ENCODE measurements at places on chromosomes 16 and 17.

DNA sequence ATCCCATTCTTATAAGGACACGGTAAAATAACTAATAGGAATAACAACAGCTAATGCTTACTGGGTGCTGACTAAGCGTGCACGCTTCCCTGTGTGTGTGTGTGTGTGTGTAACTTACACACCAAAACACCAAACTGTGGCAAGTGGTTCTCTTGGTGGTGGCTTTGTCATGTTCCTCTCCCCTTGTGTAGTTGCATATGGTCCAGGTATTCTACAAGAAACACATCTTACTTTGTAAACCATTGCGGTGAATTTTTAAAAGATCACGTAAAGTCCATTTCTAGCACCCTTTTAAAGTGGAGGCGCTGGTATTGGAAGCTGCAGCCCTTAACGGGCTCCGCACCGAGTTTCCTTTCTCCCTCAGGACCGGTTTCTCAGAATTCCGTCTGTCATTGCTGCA is 221.0 kb upstream of the FOXF1 start:
- DNase-seq, result no peak

DNA sequence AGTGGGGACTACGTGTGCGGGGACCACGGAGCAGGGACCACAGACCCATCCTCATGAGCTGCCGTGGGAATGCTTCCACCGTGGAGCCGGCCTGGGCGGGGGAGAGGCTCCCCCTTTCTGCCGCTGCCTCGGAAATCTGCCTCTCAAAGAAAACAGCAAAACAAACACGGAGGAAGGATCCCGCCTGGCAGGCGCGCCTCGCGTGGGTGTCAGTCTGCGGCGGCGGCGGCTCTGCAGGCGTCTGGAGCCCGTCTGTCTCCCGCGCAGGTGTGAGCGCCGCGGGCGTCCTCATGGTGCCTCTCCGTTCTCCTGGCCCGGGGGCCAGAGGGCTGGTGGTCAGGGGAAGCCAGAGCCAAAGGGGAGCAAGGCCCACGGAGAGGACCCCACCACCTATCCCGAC is 27.5 kb downstream of the GSE1 start:
- DNase-seq, result no peak

DNA sequence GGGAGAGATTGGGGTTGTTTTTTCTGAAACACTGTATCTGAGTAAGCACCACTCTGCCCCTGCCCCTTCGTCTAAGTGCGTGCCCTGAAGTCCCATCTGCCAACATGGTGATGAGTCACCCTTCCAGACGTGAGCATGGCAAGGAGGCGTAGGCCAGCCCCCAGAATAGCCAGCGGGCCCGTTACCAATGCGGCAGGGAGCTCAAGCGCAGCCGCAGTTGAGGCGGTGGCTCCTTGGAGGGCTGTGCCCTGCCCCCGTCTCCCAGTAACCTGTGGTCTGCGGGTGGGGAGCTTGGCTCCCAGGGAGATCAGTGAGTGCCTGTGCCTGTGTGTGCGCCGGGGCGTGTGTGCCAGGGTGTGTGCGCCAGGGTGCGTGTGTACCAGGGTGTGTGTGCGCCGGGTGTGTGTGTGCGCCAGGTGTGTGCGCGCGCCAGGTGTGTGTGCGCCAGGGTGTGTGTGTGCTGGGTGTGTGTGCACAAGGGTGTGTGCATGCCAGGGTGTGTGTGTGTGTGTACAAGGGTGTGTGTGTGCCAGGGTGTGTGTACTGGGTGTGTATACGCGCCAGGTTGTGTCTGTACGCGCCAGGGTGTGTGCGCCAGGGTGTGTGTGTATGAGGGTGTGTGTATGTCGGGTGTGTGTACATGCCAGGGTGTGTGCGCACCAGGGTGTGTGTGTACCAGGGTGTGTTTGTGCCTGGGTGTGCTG is 98.6 kb upstream of the CHMP6 start:
- DNase-seq, result peak; percentile 73

DNA sequence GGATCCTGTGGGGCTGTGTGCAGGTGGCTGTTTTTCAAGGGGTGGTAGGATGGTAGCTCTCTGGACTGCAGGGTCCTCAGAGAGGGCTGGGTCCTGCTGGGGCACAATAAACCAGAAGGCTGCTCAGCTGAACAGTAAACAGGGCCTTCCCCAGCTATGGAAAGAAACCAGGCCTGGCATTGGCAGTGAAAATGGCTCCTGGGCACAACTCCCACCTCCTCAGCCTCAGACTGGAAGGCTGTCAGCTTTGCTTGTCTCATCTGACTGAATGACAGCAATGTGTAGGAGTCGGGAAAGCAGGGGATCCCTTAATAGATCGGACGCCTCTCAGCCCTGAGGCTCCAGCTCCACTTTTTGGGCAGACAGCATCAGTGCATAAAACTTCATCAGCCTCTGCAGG is 59.8 kb upstream of the NLRP1 start:
- no peak for DNase-seq

DNA sequence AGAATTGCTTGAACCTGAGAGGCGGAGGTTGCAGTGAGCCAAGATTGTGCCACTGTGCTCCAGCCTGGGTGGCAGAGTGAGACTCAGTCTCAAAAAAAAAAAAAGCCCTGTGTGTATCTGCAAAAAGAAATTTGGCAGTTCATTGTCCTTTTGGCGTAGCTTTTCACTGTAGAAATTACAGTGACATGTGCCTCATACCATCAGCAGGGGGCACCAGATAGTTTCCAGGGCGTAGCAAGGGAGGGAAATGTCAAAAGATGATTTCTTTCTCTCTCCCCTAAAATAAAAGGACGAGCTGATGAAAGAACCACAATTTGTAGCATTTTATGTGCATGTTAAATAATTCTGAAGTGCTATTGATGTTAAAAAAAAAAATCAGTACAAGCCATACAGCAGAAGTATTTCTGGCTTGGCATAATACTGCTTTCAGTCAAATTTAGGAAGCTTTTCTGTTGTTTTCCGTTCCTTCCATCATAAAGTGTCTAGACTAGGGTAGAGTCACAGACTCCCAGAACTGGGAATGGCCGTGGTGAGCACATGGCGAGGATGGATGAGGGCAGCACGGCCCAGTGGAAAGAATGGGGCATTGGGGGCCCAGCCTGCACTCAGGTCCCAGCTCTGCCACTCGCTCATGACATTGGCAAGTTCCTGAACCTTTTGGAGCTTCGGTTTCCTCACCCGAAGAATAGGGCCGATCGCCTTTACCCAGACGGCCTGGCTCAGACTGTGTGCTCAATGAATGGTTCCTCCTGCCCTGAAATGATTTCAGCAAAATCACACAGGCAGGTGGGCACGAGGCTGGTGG is 59.8 kb upstream of the RPH3AL start:
- DNase-seq, result peak; percentile 67

- no peak for DNase-seq
Measured at GRCh38 chr16:711084-711483, 3.8 kb upstream of the METRN start.

DNA sequence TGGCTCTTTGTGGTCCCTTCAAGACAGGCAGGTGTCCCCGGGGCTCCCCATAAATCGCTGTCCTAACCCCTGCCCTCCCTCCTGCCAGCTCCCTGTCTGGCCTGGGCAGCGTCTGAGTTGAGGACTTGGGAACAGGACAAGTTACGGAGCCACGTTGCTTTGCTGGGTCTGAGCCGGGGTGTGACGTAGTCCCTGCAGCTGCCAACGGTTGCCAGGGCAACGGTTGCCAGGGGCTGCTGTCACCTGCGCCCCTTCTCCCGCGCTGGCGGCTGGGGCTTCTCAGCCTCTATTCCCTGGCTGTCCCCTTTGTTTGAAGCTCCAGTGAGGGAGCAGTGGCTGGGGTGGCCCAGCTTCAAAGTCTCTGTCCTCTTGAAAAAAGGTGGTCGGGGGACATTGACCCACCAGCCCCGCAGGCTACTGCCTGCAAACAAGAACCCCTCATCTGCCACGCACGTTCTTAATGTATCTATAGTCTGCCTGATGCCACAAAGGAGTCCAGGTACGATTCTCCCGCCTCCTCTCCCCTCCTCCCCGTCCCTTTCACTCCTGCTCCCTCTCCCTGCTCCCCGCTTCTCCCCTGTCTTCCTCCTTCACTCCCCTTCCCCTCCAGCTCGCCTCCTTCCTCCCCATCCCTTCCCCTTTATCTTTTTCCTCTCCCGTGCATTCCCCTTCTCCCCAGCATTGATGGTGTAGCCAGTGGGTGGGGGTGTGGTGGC is 10.9 kb downstream of the ADGRG1 start:
- no peak for DNase-seq

GRCh38 chr16:50021544-50021943 is 3.5 kb upstream of the CNEP1R1 start:
- no peak for DNase-seq

DNA sequence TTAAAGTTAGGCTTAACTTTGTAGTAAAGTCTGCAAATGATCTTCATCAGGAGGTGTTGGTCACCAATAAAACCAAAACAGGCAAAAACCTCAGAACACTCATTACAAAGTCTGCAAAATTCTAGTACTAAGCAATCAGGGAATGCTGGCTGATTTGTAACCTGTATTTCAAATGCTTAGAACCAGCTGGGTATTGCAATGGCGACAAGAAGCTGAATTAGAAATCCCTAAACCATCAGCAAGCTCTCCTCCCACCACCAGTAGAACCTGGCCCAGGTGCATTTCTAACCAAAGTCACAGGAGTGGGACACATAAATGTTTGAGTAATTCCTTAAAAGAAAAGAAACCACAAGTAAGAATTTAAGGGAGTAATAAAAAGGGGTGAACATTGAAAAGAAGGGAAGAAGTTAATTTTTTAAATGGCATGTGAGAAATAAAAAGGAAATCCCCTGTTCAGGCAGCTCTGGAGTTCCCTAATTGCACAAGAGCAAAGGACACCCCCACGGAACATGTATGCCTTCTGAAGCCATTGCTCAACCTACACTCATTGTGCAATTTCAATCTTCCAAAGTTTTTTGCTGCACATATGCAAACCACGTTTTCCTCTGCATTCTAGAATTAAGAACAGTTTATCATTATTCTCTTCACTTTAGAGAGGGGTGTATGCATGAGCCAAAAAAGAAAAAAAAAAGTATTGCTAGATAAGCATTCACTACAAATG is 102.9 kb downstream of the HIC1 start:
- DNase-seq, result no peak

DNA sequence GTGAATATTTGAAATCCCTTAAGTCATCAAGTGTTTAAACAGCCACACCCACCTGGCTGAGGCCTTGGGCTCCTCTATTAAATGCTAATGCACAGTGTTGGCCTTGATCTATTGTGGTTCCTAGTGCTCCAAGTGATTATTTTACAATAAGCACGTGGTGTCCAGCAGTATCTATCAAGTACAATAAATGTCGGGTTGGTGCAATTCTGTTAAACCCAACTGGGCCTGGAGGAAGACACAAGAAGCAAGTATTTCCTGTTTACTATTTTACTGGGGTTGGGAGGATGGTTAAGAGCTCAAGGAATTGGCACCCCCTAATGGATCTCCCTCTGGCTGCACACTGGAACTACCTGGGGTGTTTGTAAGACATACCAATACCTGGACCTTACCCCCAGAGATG is 72.1 kb upstream of the HNF1B start:
- DNase-seq, result no peak

Data from activated CD8-positive, alpha-beta memory T cell treated with anti-CD3 and anti-CD28 coated beads for 24 hours (primary cell).